Glutamatergic neuron (in vitro differentiated cells): ENCODE measurements at places on chromosomes 13 and 19. TPM values are rescaled to one million over a fixed set of nuclear protein-coding genes. Genes with fewer than 3 reads are reported as not detected.

DNA sequence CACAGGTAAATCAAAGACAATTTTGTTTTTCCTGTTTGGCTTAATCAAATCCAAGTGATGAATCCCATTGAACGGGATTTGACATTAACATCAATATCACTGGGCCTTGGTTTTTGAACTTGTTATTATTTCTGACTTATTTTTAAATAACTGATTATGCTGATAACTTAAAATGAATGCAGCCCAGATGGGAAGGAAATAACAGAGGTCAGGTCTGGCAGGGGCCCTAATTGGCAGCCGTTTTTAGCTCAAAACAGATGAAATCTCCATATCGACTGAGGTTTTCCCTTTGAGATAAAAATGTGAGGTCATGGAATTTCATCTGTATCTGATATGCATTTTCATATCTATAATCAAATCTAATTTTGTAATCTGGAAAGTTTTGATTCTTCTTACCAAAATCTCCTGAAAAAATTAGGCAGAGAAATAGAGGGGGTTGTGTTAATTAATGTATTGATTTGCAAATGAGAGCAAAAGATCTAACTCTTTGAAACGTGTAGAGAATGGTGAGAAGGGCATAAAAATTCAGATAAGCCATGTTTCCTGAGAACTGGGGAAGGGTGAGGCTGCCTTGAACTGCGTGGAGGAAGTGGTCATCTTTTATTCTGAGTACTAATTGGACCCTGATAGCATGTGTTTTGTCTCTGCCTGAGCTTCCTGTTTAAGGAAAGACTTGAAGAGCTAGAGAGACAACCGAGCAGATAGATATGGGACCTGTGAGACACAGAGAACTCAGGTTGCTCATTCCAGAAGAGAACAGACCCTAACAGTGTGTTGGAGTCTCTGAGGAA, 98.2 kb upstream of the C1QTNF9B start:
- peaks cover 3% of the 10 kb centered on the region for H3K27me3 ChIP-seq
- no peak for DNase-seq
- H3K27ac ChIP-seq, result no peak overlapping the region

DNA sequence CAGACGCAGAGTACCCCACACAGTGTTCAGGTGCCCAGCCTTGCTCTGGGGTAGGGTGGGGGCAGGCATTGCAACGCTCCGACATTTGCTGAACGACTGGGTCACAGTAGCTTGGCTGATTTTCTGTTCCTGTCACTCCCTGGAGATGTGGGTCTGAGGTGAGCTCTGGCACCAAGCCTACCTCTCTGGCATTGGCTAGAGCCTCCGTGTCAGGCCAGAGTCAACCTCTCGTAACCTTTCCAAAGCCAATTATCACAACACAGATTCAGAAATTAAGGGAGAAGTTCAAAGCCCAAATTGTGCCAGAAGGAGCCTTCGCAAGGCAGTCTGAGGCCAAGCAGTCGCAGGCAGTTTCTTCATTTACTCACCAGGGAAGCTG, 117.2 kb downstream of the IRS2 start:
- H3K4me1 ChIP-seq, result peaks cover 11% of the 10 kb centered on the region
- H3K27ac ChIP-seq, result no peak overlapping the region
- no peak for DNase-seq
- H3K27me3 ChIP-seq, result peaks cover 2% of the 10 kb centered on the region
- no peak overlapping the region for H3K4me3 ChIP-seq
- peaks cover 3% of the 10 kb centered on the region for H3K36me3 ChIP-seq

DNA sequence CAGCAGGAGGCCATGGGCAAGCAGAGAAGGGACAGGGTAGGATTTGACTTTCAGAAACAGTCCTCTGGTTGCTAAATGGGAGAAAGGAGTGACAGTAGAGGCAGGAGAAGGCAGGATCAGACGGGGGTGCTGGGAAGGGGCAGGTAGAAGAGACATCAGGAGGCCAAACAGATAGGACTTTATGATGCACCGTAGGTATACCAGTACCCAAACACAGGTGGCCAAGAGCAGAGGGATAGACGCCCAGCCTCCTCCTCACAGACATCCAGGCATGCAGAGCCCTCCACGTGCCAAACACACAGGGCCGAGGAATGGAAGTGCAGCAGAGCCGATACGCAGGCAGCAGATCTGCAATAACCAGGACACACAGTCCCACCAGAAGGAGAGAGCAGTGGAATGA, 1.3 kb upstream of the AXL start:
- H3K27ac ChIP-seq, result no peak overlapping the region
- peaks cover 11% of the 10 kb centered on the region for H3K27me3 ChIP-seq
- H3K4me1 ChIP-seq, result no peaks in the 10 kb centered on the region
- no peak for DNase-seq

GRCh38 chr19:3963458-3964255, 7.2 kb downstream of the DAPK3 start:
- H3K4me1 ChIP-seq, result peaks cover 7% of the 10 kb centered on the region
- H3K27ac ChIP-seq, result no peak overlapping the region
- no peak for DNase-seq
- H3K36me3 ChIP-seq, result no peaks in the 10 kb centered on the region
- peaks cover 3% of the 10 kb centered on the region for H3K27me3 ChIP-seq
- no peak overlapping the region for H3K4me3 ChIP-seq

DNA sequence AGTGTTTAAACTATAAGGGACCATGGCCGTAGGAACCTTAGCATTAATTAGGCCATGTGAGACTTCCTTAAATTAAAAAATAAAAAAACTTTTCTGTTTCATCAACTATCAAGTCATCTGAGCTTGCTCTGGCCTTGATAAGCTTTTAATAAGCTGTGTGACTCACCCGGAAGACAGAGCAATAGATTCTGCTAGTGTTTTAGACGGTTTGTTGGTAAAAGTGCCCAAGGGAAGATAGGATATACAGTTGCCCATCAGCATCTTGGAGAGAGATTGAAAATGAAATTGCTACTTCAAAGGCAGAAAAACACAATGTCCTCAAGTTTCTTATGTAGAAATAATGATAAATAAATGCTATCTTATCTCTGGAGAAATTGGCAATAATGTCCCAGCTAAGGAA, 31.2 kb upstream of the RCBTB2 start:
- no peak overlapping the region for H3K27ac ChIP-seq
- H3K4me1 ChIP-seq, result no peaks in the 10 kb centered on the region
- H3K27me3 ChIP-seq, result no peaks in the 10 kb centered on the region
- H3K4me3 ChIP-seq, result no peak overlapping the region

DNA sequence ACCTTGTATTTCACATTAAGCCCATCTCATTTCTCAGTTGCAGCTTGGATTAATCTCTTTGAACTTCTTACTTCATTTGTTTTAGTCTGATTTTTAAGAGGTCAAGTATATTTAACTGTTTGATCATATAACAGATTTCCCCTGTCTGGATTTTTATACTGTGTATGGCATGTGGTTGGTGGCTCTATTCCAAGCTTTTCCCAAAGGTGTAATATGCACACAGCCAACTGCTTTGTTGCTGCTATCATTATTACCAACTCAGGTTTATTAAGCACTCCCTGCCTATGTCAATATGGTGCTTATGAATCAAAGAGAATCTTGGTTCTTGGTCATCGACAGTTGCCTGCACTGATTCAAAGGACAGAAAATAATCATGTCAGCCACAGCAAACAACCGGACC, 92.6 kb downstream of the RAP2A start:
- H3K36me3 ChIP-seq, result no peaks in the 10 kb centered on the region
- H3K4me3 ChIP-seq, result no peak overlapping the region
- no peaks in the 10 kb centered on the region for H3K4me1 ChIP-seq
- no peak for DNase-seq

DNA sequence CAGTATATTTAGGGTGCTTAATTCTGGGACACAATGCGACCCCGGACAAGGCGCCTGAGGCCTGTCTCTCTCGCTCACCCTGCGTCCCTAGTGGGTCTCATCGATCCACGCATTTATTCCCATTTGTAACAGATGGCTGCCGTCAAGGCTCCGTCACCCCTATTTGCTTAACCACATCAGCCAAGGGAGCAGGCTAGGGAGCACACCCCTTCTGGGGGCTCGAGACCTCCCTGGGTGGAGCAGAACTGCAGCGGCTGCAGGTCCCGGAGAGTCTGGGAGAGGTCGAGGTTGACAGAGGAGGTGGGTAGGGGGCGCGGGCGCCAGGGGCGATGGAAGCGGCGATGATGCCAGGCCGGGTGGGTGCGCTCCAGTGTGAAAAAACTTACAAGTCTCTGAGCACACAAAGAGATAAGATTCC, 507 bp downstream of the ALG5 start:
- peak overlapping the region; percentile 100 for H3K4me3 ChIP-seq
- peaks cover 18% of the 10 kb centered on the region for H3K4me1 ChIP-seq
- H3K36me3 ChIP-seq, result no peaks in the 10 kb centered on the region
- H3K27me3 ChIP-seq, result peaks cover 21% of the 10 kb centered on the region
- DNase-seq, result peak; percentile 54

- no peak overlapping the region for H3K4me3 ChIP-seq
- H3K27me3 ChIP-seq, result no peaks in the 10 kb centered on the region
- no peaks in the 10 kb centered on the region for H3K36me3 ChIP-seq
- H3K27ac ChIP-seq, result no peak overlapping the region
- DNase-seq, result no peak
These were observed 739.9 kb downstream of the DIAPH3 start for GRCh38 chr13:59423708-59424340.

GRCh38 chr13:97797553-97797952, 155.9 kb upstream of the IPO5 start:
- H3K4me1 ChIP-seq, result no peaks in the 10 kb centered on the region
- H3K27me3 ChIP-seq, result no peaks in the 10 kb centered on the region
- DNase-seq, result no peak

- peak overlapping the region; percentile 97 for H3K27ac ChIP-seq
- H3K4me1 ChIP-seq, result peaks cover 41% of the 10 kb centered on the region
- DNase-seq, result no peak
- H3K4me3 ChIP-seq, result peak overlapping the region; percentile 1
These were observed 245.6 kb downstream of the DACH1 start for GRCh38 chr13:71621174-71622124.

DNA sequence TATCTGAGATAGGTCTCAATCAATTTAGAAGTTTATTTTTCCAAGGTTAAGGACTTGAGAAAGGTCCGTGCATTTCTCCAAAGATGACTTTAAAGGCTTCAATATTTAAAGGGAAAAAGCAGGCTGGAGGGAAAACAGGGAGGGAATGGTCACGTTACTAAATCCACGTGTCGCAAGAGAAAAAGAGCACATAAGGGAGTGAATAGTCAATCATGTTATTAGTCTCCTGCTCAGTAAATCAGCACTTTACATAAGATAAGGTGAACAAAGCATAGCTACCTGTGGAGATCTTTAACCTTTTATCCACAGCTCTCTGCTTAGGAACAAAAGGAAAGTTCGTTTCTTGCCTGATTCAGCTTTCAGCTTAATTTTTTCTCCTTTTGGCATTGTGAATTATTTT, 31.3 kb upstream of the LSM14A start:
- no peaks in the 10 kb centered on the region for H3K36me3 ChIP-seq
- no peaks in the 10 kb centered on the region for H3K27me3 ChIP-seq

GRCh38 chr13:35388441-35389355, 87.8 kb downstream of the MAB21L1 start:
- peak overlapping the region; percentile 92 for H3K27ac ChIP-seq
- no peaks in the 10 kb centered on the region for H3K27me3 ChIP-seq
- H3K4me3 ChIP-seq, result peak overlapping the region; percentile 68
- no peak for DNase-seq
- peaks cover 49% of the 10 kb centered on the region for H3K4me1 ChIP-seq

DNA sequence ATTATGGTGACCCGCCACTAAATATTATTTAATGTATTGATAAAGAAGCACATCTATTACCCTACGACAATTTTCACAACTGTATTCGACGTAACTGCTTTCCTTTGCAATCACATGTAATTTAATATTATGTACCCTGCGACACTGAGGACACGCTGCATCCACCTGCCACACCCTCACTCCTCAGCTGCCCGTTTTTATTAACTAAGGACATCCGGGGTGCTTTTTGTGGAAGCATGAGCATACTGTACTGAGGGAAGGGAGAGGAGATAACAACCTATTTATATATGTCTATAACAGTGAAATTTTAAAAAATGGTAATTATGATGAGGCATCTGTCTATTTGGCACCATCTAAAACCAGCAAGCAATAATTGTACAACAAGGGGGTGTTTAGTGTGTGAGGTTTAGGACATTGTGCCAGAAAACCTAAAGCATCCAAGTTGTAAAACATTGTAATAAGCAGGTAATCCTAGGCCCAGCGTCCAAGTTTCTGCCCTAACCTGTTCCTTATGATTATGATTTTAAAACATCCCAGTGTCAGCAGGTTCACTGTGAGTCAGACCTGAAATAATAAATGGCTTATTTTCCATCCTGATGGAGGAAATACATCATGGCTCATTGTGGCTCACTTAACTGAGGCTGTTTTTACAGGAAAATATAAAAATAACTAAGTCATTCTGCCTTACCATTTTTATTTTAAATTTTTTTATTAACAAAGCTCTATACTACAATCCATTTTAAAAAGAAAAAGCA, 56.3 kb downstream of the FOXO1 start:
- no peak overlapping the region for H3K4me3 ChIP-seq
- no peak for DNase-seq
- no peaks in the 10 kb centered on the region for H3K36me3 ChIP-seq
- H3K4me1 ChIP-seq, result peaks cover 5% of the 10 kb centered on the region
- H3K27me3 ChIP-seq, result no peaks in the 10 kb centered on the region

GRCh38 chr19:4368128-4368820, 24.9 kb downstream of the MPND start:
- DNase-seq, result no peak
- H3K4me3 ChIP-seq, result peak overlapping the region; percentile 15

- H3K36me3 ChIP-seq, result peaks cover 4% of the 10 kb centered on the region
- H3K27ac ChIP-seq, result no peak overlapping the region
- H3K27me3 ChIP-seq, result no peaks in the 10 kb centered on the region
- H3K4me1 ChIP-seq, result peaks cover 31% of the 10 kb centered on the region
- no peak for DNase-seq
These were observed 73.4 kb downstream of the MBNL2 start for GRCh38 chr13:97295283-97296182.

GRCh38 chr13:69720278-69720983, 387.2 kb upstream of the ATXN8OS start:
- H3K27me3 ChIP-seq, result no peaks in the 10 kb centered on the region
- DNase-seq, result no peak

DNA sequence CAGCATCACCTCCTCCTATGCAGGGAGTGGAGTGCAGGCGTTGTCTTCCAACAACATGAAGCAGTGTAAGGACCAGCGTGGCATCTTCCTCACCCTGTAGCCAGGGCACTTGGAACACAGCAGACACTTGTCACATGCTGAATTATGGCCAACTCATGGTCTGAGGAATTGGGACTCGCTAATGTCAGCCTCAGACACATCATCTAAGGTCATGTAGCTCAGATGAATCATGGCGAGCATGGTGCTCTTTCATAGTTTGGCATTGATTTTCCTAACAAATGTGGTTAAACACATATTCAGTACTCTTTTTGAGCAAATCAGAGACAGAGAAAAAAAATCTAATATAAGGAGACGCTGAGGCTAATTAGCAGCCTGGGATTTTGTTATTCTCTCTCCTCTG, 99.6 kb upstream of the SGCG start:
- H3K4me1 ChIP-seq, result no peaks in the 10 kb centered on the region
- H3K27me3 ChIP-seq, result peaks cover 1% of the 10 kb centered on the region
- no peak overlapping the region for H3K27ac ChIP-seq

GRCh38 chr13:79062291-79062690, 343.8 kb downstream of the RBM26 start:
- no peaks in the 10 kb centered on the region for H3K27me3 ChIP-seq
- no peak for DNase-seq
- no peaks in the 10 kb centered on the region for H3K36me3 ChIP-seq
- no peaks in the 10 kb centered on the region for H3K4me1 ChIP-seq
- H3K4me3 ChIP-seq, result no peak overlapping the region

FCHO1 gene
- 45.2 TPM for total RNA-seq

RCBTB1 gene
- 46.1 TPM for total RNA-seq

CARD8 gene
- 41.9 TPM for total RNA-seq

ZNF345 gene
- 13.2 TPM for total RNA-seq

MYO1F gene
- total RNA-seq, result 0.10 TPM

ELSPBP1 gene
- not detected for total RNA-seq

CDX2 gene
- 1.1 TPM for total RNA-seq

SPIB gene
- 2.7 TPM for total RNA-seq

CLEC4G gene
- 14.8 TPM for total RNA-seq
